ENCODE measurements at places on chromosomes 1 and 21.

- no peak for DNase-seq
Measured at GRCh38 chr1:246607462-246607861, 41.2 kb downstream of the CNST start.

- DNase-seq: no peak
Measured at GRCh38 chr1:41378999-41379737, 17.9 kb downstream of the FOXO6 start.

DNA sequence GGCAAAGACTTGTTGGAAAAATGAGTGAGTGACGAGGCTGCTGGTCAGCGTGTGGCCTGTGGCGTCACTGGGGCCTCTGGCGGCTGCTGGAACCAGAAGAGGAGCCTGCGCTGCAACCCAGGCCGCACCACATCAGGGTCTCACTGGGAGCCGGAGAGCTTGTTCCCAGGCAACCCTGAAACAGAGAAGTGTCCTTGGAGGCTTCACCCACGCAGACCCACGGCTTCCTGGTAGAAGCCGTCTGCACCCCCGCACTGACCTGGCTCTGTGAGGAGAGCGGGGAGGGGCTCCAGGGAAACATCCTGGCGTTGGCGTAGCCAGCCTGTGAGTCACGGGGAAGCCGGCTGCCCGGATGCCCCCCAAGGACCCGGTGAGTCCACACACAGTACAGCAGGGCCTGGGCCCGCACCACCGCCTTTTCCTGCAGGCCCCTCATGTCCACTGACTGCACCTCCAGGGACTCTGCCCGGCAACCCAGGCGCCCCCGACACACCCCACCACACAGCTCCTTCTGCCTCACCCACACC, 57.4 kb downstream of the COL6A1 start:
- no peak for DNase-seq

DNA sequence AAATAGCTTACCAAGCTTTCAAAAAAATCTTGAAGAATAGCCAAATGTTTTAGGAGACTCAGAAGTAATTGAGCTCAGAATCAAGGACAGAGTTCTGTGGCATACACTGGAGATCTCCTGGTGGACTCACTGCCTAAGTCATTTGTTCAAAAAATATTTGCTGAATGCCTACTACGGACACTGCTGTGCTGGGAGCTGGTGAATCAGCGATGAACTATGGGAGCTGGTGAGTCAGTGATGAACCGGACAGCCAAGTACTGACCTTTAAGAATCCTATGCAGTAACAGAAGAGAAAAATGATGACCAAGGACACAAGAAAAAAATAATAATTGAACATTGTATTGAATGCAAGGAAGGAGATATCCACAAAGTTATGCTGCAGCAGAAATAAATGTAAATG, 717.9 kb upstream of the CXADR start:
- no peak for DNase-seq

- DNase-seq: no peak
Measured at GRCh38 chr21:46532080-46532479, 72.8 kb downstream of the S100B start.

DNA sequence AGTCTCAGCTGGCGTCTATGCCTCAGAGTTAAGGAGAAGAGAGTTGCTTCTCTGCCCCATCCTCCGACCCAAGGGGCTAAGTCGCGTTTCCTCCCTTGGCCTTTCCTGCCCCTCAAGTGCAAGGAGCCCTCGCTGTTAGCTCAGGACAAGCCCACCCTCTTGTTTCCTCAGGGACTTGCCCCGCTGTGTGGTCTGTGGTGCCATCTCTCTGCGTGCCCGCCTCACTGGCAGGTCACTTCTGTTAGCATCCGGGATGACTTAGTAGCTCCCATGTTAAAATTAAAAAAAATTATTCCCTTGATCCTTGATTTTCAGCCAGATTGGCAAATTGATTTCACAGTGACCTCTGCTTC, 96.5 kb downstream of the PCBP3 start:
- DNase-seq: no peak

DNA sequence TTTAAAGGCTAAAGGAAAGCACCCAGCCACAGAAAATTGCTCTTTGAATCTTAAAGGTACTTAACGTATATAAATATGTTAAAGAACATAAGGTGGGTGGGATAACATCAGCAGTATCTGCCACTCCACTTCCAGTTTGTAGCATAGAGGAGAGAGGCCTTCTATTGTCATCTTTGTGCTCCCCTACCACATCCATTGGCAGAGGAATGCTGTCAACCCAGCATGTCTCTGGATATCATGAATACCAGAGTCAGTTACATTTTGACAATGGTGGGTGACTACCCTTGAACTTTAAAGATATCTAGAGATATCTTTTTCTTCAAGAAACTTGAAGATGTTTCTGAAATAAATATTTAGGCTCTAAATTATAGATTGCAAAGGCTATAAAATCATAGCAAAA, 283.2 kb upstream of the LRRC7 start:
- DNase-seq: no peak

DNA sequence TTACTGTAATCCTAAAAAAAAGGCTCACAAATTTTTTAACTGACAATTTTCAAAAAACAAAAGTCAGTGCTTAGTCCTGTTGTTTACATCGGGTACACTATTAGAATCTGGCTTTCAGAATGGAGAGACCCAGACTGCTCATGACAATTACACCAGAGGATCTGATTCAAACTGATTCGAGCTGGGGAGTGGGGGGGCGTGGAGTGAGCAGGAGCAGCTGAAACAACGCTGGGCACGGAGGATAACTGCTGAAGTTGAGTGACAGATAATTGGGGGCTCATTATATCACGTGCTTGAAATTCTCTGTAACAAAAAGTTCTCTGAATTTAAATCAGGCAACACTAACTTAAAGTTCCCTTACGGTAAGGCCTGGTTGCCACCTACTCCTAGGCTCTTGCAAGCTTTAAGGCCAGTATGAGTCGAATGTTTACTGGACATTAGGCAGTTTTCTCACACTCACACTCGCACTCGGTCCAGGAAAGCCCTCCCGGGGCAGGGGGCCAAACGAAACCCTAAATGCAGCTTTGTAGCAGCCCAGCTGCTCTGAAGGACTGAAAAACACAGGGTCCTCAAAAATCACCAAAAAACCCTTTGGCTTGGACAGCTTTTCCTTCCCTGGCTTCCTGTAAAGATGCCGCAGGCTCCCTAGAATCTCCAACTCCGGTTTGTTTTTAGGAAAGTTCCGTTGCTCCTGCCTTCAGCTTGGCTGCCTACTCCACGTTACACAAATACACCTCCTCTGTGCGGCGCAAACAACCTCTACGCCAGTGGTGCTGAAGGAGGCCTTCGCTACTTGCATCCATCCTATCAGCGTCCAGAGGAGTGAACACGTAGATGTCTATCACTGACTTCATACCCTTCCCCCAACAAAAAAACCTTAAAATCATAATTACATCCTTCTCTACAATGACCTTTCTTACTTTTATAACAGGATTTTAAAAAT, 42.9 kb downstream of the CAPZB start:
- DNase-seq: no peak

DNA sequence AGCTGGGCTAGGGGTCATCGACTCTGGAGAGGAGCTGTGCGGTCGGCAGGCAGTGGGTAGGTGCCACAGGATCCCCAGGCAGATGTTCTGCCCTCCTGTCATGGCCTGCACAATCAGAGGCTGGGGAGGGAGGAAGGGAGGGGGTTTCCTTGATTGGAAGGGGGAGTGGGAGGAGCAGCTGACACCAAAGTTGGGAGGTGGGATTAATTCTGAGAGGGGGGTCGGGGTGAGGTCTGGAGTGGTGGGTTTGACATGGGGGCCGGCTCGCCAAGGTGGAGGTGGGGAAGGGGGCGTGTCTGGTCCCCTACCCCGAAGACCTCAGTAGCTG, 651 bp upstream of the HPCA start:
- DNase-seq: no peak

DNA sequence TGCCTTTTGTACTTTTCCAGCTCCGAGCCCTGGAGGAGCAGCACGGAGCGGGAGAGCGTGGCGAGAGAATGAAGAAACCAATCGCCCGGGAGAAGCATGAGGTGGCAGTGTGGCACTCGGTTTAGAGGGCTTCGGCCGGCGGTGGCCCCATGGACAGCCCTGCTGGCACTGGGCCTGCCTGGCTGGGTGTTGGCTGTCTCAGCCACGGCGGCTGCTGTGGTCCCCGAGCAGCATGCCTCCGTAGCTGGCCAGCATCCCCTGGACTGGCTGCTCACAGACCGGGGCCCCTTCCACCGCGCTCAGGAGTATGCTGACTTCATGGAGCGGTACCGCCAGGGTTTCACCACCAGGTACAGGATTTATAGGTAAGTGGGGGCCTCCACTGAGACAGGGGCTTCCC, 59.0 kb downstream of the BRINP2 start:
- no peak for DNase-seq

DNA sequence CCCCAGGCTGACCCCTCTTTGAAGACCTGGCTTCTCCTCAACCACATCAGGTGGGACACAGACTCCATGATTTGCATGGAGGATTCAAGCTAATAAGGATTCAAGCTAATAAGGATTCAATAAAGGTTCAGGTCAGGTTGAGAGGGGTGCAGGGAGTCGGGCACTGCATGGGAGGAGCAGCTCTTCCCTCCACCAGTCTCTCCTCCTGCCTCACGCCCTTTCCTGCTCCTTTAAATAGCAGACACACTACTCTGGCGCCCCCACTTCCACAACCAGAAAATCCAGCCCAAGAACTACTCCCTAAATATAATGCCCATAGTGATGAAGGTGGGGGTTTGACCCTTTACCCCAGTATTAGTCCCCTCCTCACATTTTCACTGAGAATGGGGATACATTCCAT, 7.1 kb downstream of the MEX3A start:
- DNase-seq: no peak

DNA sequence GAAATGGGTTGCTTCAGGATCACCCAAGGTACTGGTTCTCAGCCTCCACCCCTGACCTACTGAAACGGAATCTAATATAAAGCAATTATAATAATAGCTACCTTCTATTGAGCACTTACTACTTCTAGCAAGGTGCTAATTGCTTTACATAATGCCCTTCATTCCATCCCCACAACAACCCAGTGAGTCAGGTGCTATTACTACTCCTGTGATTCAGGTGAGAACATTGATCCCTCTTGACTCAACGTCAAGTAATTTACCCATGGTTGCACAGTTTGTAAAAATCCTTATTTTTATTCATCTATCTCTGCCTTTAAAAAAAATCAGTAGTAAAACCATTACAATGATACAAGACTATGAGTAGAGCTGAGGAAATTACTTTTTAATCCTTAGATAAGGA, 85.2 kb downstream of the UCHL5 start:
- DNase-seq: no peak

DNA sequence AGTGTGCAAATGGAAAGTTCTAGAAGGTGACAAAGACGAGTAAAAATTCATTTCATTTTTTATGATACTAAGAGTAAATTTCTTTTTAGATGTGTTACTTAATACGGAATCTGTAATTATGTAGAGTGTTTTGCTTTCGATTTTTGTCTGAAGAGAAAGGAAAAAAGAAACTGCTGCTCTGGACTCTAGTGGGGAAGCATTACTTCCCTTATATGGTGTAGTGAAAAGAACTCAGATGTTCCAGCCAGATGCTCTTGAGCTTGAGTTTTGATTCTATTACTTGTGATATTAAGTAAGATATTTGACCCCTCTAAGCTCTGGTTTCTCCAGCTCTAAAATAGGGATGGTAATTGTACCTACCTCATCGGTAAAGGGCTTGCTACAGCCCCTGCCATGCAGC, 12.2 kb upstream of the GPR161 start:
- DNase-seq: no peak

GRCh38 chr1:207872621-207873020, 38.3 kb downstream of the CD34 start:
- DNase-seq: no peak

DNA sequence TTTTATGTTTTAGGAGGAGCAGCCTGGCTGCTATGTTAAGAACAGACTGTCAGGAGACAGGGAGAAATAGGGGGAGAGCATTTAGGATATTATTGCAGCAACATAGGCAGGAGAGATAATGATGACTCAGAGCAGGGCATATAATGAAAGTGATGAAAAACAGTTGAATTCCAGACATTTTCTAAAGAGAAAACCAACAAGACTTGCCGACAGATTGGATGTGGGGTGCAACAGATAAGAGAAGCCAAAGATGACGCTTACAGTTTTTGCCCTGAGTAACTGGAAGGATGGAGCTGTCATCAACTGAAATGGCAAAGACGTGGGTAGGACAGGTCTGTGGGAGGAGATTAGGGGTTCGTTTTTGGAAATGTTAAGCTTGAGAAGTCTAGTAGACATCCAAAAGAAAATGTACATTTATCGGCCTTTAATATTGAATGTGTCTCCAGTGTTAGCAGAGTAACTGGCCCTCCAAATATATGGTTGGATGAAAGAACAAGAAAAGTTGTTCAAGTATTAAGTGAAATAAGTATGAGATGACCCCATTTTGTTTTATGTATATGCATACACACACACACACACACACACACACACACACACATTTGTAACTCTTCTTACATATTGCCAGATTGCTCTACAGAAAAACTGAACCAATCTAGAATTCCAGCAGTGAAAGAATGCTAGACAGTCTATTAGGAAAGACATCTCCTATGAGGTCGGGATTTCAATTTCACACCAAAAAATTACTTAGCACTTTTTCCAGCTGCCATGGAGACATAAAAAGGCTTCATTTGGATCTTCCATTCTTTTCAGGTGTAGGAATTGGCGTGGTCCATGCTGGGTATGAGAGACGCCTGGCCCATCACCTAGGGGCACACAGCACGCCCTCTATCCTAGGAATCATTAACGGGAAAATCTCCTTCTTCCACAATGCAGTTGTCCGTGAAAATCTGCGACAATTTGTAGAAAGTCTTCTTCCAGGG, 17.2 kb downstream of the DNAJC16 start:
- DNase-seq: no peak

- no peak for DNase-seq
Measured at GRCh38 chr1:115647047-115647446, 5.3 kb downstream of the VANGL1 start.

- no peak for DNase-seq
Measured at GRCh38 chr1:79122521-79122920, 116.0 kb upstream of the ADGRL4 start.

DNA sequence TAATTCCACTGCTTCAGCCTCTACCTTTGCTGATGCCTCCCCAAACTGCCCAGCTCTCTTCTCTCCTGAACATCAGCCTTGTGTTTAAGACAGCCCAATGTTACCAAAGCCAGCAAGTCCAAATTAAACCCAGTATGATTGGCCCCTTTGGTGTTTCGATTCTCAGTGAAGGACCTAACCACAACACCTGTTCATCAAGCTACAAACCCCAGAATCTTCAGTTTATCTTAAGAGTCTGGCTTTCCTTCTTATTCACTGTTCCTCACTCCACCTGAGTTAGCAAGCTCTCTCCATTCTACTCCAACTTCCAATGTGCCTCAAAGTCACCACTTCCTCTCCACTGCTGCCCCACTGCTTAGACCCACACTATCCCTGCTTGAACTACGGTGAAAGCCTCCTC, 25.5 kb upstream of the ITPKB start:
- no peak for DNase-seq

- DNase-seq: peak; percentile 63
Measured at GRCh38 chr1:35718492-35719336, at the start of gene C1orf216. Gene C1orf216, minus strand, starts transcription at chr1:35718884. Its CDS starts 2,563 bp downstream, at chr1:35716321.

- DNase-seq: no peak
Measured at GRCh38 chr1:180352588-180352987, 122.5 kb downstream of the LHX4 start.

GRCh38 chr1:19395678-19396192, 83.6 kb downstream of the SLC66A1 start:
- no peak for DNase-seq
